ENCODE measurements at places on chromosomes 5 and 9.

- no peak for DNase-seq
Observed at GRCh38 chr9:116951588-116952435, 264.7 kb downstream of the TRIM32 start.

GRCh38 chr9:114034196-114034595 is 43.9 kb downstream of the AMBP start:
- no peak for DNase-seq

DNA sequence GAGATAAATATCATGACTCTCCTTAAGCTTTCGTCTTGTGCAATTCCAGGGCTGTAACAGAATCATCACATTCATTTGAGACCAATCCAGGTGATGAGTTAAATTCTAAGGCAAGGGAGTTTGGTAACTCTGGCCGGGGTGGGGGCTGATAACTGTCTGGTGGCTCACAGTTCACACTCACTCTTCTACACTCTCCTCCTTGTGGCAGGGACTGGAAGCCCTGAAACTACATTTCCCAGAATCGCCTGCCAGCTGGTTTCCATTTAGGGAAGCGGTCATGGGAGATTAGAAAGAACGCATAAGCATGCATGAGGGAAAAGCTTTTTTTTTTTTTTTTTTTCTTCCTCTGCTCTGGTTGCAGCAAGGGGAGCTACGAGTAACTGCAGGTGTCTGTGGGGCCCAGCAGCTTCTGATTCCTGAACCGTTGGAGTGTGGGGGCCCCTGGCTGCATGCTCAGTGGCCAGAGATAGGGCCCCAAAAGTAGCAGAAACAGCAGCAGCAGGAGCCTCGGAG is 154.8 kb upstream of the TBC1D2 start:
- no peak for DNase-seq

- no peak for DNase-seq
Observed at GRCh38 chr5:53311681-53312080, 168.7 kb upstream of the FST start.

DNA sequence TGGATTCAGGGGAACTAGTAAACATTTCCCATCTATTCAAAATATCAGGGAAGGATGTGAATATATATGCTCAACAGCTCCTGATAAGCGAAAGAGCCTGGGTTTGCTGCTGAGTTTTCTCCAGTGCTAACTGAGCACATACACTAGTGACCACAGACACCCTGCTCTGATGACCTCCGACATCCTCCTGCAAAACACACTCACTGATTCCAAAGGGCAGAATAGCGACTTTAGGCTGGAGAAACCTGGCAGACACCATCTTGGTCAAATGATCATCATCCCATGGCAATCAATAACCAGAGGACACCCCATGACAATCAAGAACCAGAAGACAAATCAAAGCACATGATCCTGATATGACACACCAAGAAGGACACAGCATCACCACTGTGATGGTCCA is 9.2 kb upstream of the GADD45G start:
- DNase-seq = no peak

GRCh38 chr5:95350631-95351030 is 40.5 kb upstream of the FAM81B start:
- no peak for DNase-seq

Data from NCI-H2227 treated with DMSO at 0.1 percent for 48 hours (cell line).